ENCODE measurements at places on chromosomes 2 and 18.

DNA sequence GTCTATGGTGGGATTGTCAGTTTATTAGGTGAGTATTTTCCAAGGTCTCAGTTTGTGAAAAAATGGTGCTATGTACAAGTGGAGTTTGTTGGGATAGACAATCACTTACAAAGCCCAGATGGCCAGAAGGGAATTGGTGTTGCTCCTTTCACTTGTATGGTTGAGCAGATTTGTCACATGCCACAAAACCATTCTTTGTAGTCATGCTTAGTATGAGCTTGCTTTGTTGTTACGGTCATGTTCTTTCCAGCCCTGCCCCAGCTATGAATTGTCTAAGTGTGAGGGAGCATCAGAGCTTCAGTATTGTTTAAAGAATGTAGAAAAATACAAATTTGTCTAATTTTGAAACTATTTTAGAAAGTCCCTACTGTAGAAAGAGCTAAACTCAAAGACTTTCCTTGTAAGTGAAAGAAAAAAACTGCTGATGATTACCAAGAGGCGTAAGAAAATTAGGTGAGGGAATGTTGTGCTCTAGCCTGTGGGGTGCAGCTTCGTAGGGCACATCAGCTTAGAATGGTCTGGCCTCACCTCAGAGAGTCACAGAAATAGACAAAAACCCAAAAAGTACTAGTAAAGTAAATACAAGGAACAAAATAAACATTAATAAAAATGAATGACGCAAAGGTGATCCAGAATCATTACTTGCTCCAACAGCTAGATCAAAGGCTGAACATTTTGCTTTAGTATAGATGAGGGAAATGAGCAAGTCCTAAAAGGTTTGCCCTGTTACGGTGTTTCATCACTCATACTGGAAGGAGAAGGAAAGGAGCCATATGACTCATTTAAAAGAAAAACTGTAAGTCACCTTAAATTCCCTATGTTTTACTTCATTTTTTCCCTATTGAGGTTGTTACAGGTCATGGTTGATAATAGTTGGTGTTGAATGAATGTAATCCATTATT lies 9.2 kb downstream of the TGIF1 start:
- DNase-seq, result no peak

DNA sequence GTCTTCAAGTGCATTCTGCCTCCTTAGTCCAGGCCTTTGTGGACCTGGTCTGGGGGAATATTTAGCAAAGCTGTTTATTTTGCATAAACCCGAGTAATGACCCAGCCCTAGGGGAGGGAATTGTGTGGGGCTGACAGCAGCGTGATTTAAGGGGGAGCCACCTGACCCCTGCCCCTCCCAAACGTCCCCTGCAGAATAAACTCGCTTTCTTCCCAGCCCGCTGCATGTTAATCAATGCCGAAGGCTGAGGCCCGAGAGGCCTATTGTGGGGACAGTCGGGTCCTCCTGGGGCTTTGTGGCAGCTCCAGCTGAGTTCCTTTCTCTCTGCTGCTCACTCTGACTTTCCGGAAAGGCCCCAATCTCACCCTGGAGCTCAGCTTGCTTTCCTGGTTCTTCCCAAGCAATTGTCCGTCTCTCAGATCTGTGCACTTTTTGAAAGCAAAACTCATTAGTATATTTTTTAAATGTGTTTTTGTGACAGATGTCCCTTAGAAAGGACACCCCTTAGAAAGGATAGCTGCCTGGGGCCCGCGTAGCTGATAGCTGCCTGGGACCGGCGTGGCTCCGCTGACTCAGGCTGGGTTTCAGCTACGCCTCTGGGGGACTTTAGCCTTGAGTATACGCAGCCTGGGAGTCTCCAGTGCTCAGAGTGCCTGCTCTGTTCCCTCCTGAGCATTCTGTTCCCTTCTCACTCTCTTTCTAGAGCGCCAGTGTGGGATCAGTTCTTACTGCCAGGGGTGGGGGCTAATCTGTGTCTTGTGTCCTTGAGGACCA lies 158.3 kb downstream of the GLI2 start:
- DNase-seq, result no peak

DNA sequence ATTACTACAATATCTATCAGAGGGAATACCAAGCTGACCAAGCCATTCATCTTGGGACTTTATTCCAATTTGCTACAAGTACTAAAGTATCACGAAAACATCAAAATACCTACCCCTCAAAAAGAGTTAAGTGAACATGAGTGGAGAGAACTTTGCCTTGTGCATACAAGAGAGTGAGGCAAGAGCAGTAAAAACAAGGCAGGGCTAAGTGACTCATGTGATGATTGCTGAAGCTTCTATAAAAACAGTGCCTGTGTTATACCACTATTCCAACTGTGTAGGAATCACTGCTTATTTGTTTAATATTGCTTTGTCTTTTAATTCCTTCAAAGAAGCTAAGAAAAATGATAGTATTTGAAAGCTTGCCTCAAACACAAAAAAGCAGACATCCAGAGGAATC lies 61.2 kb downstream of the FARSB start:
- no peak for DNase-seq

DNA sequence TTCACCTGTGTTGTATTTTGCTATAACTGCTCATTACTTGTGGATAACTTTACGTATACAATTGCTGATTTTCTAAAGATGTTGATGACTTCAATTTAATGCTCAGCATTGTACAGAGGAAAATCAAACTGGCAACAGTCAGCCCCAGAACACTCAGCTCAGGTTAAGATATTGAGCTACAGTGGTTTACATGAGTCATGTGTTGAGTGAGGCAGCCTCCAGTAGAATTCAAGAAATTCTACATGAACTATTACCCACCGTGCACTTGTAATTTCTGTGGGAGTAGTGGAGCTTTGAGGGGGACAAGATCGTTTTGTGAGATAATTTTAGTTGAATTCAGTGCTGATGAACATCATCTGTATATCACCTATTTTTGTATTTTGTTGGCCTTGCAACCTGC lies 292.3 kb downstream of the ALPK2 start:
- DNase-seq, result no peak

DNA sequence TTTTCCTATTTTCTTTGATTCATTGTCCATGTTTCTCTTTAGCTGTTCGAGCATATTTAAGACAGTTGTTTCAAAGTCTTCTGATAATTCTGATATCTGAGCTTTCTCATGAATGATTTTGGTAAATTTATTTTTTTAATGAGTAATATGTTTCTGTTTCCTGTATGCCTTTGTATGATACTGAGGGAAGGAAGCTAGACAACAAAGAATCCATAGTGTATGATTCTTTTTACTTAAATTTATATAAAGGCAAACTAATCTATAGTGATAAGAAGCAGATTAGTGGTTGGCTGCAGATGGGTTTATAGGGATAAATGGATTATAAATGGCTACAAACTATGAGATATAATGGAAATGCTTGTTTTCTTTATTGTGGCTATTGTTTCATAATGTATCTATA lies 352.7 kb upstream of the CDH2 start:
- no peak for DNase-seq

- DNase-seq, result peak; percentile 61
Observed at GRCh38 chr2:204321910-204322751, 223.1 kb upstream of the PARD3B start.

DNA sequence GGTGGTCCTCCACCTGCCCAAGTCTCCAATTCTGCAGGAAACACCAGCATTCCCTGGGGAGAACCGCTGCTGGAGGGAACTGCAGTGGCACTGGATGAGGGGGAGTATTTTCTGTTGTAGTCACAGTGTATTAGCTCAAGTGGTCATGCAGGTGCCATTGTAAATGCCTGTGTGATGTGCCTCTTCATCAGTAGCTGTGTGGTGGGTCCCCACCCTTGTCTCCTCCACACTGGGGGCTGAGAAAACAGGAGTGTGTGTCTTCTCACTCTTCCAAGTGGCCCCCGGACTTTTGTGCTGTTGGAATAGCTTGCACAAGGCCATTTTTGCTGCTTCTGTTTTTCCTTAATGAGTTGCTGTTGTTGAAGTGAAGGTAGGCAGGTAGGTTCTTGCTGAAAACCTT lies 8.7 kb downstream of the NCK2 start:
- no peak for DNase-seq

- no peak for DNase-seq
Observed at GRCh38 chr2:32719933-32720716, 92.3 kb downstream of the TTC27 start.

DNA sequence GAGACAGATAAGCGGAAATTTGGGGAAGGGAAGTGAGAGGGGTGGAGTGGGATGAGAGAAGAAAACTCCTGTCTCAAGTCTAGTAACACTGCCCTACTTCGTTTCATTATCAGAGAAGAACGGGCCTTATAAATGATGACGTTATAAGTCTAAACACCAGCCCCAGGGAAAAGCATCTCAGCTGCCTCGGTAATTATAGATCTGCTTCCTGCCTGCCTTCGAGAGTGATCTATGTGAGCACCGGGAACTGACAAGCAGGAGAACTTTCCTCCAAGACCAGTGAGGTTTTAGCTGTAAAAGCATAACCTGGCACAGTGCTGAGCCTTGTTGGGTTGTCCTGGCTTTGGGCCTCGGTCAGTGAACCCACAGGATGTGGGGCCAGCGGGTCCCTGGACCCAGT lies 227.9 kb upstream of the SIX2 start:
- no peak for DNase-seq
